ENCODE measurements at places on chromosomes 1 and 21. TPM values are rescaled to one million over a fixed set of nuclear protein-coding genes. Genes with fewer than 3 reads are reported as not detected.
A peak's percentile ranks its signal among the peaks of the same experiment; 100 is the strongest.

The SPATA17 gene
- total RNA-seq = not detected

GRCh38 chr1:165795894-165796293, 27.2 kb upstream of the TMCO1 start:
- no peak for DNase-seq
- H3K4me1 ChIP-seq = no peaks in the 10 kb centered on the region
- H3K27me3 ChIP-seq = peaks cover 33% of the 10 kb centered on the region

DNA sequence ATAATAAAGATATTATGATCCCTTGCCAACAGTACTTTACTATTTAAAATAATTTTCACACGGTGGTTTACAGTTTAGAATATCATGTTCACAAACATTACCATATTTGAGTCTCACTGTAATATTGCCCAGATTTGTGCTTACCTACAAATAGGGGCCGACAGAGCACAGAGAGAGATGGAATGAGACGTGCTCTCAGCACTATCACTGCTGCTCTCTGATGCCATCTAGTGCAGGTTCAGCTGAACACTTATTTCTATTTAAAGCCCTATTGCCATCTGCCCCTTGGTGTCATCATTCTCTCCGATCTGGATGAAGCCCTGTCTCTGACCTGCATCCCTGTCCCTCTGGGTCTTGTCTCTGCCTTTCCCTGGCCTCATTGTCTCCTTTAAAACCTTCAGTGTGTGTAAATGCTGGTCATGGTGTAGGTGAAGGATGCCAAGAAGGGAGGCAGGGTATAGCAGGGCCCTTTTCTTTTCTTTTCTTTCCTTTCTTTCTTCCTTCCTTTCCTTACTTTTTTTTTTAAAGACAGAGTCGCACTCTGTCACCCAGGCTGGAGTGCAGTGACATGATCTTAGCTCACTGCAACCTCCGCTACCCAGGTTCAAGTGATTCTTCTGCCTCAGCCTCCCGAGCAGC, 6.9 kb upstream of the GPATCH4 start:
- H3K27me3 ChIP-seq = peaks cover 19% of the 10 kb centered on the region
- peaks cover 4% of the 10 kb centered on the region for H3K4me1 ChIP-seq
- H3K4me3 ChIP-seq = no peak overlapping the region
- peak; percentile 82 for DNase-seq
- H3K27ac ChIP-seq = no peak overlapping the region
- no peaks in the 10 kb centered on the region for H3K36me3 ChIP-seq

DNA sequence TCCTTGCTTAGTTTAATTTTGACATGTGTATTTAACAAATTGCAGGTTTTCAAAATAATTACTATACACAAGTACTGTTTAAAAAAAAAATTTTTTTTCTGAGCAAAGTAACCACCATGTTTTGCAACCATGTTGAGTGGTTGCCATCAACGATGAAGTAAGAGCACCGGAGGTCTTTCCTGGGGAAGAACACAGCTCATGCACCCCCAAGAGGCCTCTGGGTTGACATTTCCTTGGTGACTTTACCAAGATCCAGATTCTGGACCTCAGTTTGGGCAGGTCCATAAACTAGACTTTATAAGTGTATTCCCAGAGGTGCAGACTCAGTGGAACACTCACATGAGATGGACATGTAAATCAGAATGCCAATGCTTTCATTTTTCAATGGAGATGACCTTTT, 36.8 kb upstream of the RALGPS2 start:
- no peak for DNase-seq
- no peaks in the 10 kb centered on the region for H3K4me1 ChIP-seq
- H3K4me3 ChIP-seq = no peak overlapping the region
- H3K36me3 ChIP-seq = no peaks in the 10 kb centered on the region
- H3K27me3 ChIP-seq = peaks cover 1% of the 10 kb centered on the region

GRCh38 chr1:192375306-192375705, 58.5 kb downstream of the RGS21 start:
- H3K4me3 ChIP-seq = no peak overlapping the region
- no peaks in the 10 kb centered on the region for H3K36me3 ChIP-seq
- DNase-seq = no peak
- H3K27me3 ChIP-seq = peaks cover 2% of the 10 kb centered on the region

GRCh38 chr1:53552146-53552861, 93.1 kb downstream of the DMRTB1 start:
- H3K4me1 ChIP-seq = no peaks in the 10 kb centered on the region
- no peak for DNase-seq
- no peaks in the 10 kb centered on the region for H3K27me3 ChIP-seq
- H3K36me3 ChIP-seq = no peaks in the 10 kb centered on the region
- no peak overlapping the region for H3K4me3 ChIP-seq

The LCE2C gene
- not detected for total RNA-seq

DNA sequence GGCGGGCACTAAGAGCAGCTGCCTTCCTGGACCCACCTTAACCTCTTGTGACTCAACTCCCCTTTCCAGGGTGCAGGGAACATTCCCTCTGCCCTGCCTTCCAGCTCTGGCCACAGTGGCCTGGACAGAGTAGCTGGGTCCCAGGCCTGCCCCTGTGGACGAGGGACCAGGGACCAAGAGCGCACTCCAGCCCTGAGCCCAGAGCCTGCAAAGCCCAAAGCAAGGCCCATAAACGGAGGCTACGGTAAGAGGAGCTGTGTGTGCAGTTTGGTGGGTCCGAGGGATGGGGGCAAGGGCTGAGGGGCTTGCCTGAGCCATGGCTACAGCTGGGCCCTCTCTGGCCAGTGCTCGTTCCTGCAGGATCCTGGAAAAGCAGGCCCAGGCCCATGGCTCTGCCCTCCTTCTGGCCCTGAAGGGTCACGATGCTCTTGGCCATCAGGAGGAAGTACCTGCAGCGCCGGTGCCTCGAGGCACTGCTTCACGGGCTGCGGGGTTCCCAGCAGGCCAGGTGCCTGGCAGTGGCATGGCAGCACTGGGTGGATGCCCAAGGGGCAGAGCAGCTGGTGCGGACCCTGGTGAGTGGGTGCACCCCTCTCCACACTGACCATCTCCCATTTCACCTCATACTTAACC, 17.8 kb downstream of the MTHFR start:
- no peak for DNase-seq
- no peak overlapping the region for H3K27ac ChIP-seq
- no peak overlapping the region for H3K4me3 ChIP-seq
- H3K4me1 ChIP-seq = peaks cover 2% of the 10 kb centered on the region
- peaks cover 5% of the 10 kb centered on the region for H3K36me3 ChIP-seq

DNA sequence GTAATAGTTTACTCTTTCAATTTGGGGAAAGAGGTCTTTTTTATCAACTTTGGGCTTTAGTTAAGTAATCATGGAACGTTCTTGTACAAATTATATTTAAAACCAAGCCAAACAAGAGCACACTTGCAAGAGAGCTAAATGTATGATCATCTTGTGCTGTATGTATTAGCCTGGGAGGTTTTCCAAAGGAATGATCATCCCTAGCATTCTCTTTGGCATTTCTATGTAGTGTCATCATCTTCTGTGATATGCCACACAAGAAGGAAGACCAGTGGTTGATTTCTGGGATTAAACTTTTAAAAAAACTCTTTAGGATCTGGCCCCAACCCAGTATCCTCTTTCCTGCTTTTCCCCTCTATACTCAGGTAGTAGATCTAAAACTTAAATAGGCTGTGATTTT, 38.4 kb upstream of the KCNQ4 start:
- peaks cover 30% of the 10 kb centered on the region for H3K4me1 ChIP-seq
- H3K27ac ChIP-seq = no peak overlapping the region
- H3K4me3 ChIP-seq = no peak overlapping the region
- H3K36me3 ChIP-seq = peaks cover 84% of the 10 kb centered on the region
- H3K27me3 ChIP-seq = no peaks in the 10 kb centered on the region
- no peak for DNase-seq

GRCh38 chr1:232556351-232556750, 73.6 kb downstream of the SIPA1L2 start:
- H3K36me3 ChIP-seq = no peaks in the 10 kb centered on the region
- DNase-seq = no peak
- H3K27ac ChIP-seq = no peak overlapping the region
- H3K4me1 ChIP-seq = peaks cover 20% of the 10 kb centered on the region
- no peak overlapping the region for H3K4me3 ChIP-seq

The MAP3K21 gene
- 0.87 TPM for total RNA-seq

- H3K36me3 ChIP-seq = no peaks in the 10 kb centered on the region
- no peaks in the 10 kb centered on the region for H3K4me1 ChIP-seq
- H3K27ac ChIP-seq = no peak overlapping the region
- no peak for DNase-seq
These were observed 61.1 kb downstream of the GFI1 start for GRCh38 chr1:92425617-92426016.

- no peaks in the 10 kb centered on the region for H3K4me1 ChIP-seq
- no peak overlapping the region for H3K4me3 ChIP-seq
- H3K27me3 ChIP-seq = peaks cover 8% of the 10 kb centered on the region
- no peak overlapping the region for H3K27ac ChIP-seq
- DNase-seq = no peak
- H3K36me3 ChIP-seq = no peaks in the 10 kb centered on the region
These were observed 78.3 kb upstream of the BARHL2 start for GRCh38 chr1:90795431-90795830.

- no peak overlapping the region for H3K27ac ChIP-seq
- H3K27me3 ChIP-seq = no peaks in the 10 kb centered on the region
- no peaks in the 10 kb centered on the region for H3K4me1 ChIP-seq
- no peaks in the 10 kb centered on the region for H3K36me3 ChIP-seq
- no peak overlapping the region for H3K4me3 ChIP-seq
These were observed 239.4 kb downstream of the PLPP3 start for GRCh38 chr1:56339786-56340465.

The RGS7 gene
- not detected for total RNA-seq

- H3K27me3 ChIP-seq = peaks cover 70% of the 10 kb centered on the region
- no peak within 1 kb of the TSS for H3K27ac ChIP-seq
- no peak within 1 kb of the TSS for H3K4me3 ChIP-seq
- DNase-seq = no peak
These were observed at the start of gene PTAFR for GRCh38 chr1:28176492-28177470. TSS of gene PTAFR (minus strand) at chr1:28176690. CDS start at chr1:28151021, 25,669 bp downstream.

DNA sequence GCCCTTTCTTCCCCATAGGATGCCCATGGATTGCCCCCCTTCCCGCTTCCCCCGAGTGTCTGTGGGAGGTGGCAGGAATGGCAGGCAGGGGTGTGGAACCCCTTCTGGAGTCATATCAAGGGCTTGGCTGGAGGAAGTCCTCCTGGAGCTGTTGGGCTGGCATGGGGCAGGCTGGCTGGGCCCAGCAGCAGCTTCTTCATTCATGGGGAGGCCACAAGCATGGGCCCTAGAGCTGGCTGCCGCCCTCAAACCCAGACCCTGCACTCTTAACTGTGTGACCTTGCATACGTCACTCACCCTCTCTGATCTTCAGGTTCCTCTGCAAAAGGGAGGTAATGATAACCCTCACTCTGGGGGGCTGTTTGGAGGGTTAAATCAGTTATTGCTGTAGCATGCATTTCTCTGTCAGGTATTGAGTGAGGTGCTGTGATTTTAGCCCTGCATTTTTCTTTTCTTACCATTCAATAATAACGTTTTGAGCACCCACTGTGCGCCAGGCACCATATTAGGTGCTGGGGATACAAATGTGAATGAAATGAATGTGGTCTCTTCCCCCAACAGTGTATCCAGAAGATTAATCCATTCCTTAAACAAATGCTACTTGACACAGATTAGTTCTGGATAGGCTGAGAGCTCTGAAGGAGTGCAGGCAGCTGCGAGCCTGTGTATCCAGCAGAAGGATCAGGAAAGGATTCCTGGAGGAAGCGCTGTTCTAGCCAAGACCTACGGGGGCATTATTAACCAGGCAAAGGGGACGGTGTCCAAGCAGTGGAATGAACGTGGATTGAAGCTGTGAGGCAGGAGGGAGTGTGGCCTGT, 9.3 kb downstream of the PCSK9 start:
- no peak for DNase-seq
- H3K4me1 ChIP-seq = no peaks in the 10 kb centered on the region
- no peaks in the 10 kb centered on the region for H3K27me3 ChIP-seq
- H3K4me3 ChIP-seq = no peak overlapping the region

DNA sequence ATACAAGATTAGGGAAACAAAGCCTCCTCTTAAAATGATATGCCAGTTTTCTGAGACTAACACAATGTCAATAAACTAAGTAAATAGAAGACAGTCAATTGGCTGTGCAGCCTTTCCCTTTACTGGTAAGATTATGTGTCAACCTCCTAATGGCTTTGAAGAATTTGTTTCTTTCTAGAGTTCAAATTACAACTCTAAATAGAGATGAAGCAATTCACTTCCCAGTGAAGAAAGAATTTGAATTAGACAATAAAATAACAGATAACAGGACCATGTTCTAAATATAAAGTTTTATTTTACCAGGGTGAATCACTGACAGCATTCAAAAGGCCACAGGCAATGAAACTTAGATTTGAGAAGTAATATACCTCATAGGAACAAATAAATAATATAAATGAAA, 680.3 kb downstream of the PLA2G4A start:
- no peaks in the 10 kb centered on the region for H3K36me3 ChIP-seq
- H3K4me3 ChIP-seq = no peak overlapping the region
- H3K27ac ChIP-seq = no peak overlapping the region
- H3K4me1 ChIP-seq = no peaks in the 10 kb centered on the region
- no peak for DNase-seq
- H3K27me3 ChIP-seq = no peaks in the 10 kb centered on the region

The MPL gene
- not detected for total RNA-seq

DNA sequence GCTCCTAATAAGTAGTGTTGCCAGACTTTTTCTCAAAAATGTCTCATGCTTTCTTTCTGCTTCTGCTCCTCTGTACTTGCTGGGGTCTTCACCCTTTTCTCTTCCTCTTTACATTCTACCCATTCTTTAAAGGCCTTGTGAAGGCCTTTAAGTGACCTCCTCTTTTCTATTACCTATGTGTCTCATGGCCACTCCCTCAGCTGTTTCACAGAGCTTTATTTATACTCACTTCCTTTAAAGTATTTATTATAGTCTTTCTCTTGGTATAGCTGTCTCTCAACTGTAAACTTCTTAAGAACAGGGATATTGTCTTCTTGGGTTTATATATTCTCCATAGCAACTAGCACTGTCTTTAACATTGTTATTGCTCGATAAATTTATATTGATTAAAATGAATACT, 792 bp downstream of the GOLPH3L start:
- peak overlapping the region; percentile 93 for H3K4me3 ChIP-seq
- peaks cover 22% of the 10 kb centered on the region for H3K36me3 ChIP-seq
- peaks cover 3% of the 10 kb centered on the region for H3K27me3 ChIP-seq

DNA sequence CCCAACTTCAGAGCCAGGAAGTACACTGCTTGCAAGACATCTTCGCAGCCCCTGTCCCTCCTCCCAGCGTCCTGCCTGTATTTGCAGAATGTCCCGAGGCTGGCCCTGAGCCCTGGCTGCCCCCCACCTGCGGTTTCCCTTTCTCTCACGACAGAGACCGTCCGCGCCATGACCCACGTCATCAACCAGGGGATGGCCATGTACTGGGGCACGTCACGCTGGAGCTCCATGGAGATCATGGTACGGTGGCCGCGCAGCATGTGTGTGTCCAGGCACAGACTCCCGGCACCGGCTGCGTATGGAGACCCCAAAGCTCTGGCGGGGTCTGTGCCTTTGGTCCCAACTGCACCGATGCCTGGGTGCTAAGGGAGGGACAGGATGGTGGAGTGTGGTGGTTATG, 48.6 kb downstream of the KCNAB2 start:
- no peaks in the 10 kb centered on the region for H3K4me1 ChIP-seq
- H3K36me3 ChIP-seq = peaks cover 36% of the 10 kb centered on the region
- no peak overlapping the region for H3K4me3 ChIP-seq
- no peaks in the 10 kb centered on the region for H3K27me3 ChIP-seq
